ENCODE measurements at places on chromosomes 2 and 18.

DNA sequence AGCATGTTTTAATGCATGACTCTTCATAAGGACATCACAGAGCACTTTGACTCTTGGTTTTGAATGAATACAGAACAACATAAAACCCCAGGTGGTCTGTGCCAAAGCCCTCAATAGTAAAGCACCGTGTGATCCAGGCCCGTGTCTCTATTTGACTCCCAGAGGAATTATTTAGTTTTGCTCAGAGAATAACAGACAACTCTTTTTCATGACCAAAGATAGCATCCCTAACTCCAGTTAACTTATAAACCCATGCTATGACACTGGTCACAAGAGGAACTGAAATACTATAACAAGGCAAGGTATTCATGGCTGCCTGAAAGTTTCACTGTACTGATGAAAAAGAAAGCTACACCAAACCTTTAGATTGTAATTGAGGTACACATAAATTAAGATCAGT lies 128.4 kb downstream of the IKZF2 start:
- no peak for DNase-seq

DNA sequence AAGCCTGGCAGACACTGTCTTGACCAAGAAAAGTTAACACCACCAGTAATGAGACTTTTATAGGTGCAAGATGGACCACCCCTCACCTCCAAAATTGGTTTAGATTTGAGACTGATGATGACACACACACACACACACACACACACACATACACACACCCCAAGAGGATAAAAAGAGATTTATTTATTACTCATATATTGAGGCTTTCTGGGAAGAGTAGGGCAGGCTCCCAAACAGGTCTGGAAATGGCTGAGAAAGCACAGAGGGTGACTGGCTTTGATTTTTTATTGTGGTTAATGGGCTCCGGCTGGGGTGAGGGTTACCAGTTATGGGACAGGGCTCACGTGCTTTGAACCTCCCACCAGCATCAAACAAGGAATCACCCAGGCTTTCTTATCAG lies 54.2 kb upstream of the ADAM23 start:
- DNase-seq, result no peak

DNA sequence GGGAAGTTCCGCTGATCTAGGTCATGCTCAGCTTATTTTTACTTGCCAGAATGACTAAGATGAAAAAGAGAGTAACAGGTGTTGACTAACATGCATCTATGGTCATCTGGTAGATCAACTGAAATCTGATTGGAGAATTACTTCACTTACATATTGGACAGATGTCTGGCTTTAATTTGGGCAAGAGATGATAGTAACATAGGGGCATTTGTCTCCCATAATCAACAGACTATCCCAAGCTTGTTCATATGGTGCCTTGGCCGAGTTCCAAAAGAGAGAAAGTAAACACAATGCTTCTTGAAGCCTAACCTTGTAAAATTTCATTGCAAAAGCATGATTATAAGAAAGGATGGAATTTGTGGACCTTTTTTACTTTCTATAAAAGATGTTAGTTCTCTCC lies 503.7 kb downstream of the ADCYAP1 start:
- no peak for DNase-seq

DNA sequence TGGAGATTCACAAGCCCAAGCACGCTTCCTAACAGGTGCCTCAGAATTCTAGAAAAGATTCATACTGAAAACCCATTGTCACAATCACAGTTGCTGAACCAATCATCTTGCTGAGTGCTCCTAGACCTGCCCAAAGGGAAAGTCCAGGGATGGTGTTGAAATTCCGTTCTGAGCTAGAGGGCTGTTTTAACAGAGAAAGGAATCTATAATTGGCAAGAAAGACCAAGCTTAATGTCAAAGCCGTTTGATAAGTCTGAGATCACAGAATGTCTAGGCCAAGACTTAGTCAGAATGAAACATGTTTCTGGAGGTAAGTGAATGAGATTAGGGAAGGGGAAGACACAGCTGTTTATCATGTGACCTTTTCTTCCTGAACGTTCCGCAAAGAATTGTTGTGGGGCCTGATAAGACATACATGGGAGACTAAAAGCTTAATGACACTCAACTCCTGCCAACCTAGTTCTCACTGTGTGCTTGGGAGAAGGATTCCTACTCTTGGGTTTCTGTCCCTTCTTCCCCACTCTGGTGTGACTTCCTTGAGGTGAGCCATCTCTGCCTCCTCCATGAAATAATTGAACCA lies 27.5 kb downstream of the PMAIP1 start:
- DNase-seq, result peak; percentile 85

- no peak for DNase-seq
Observed at GRCh38 chr2:202165945-202166344, 72.5 kb downstream of the SUMO1 start.

DNA sequence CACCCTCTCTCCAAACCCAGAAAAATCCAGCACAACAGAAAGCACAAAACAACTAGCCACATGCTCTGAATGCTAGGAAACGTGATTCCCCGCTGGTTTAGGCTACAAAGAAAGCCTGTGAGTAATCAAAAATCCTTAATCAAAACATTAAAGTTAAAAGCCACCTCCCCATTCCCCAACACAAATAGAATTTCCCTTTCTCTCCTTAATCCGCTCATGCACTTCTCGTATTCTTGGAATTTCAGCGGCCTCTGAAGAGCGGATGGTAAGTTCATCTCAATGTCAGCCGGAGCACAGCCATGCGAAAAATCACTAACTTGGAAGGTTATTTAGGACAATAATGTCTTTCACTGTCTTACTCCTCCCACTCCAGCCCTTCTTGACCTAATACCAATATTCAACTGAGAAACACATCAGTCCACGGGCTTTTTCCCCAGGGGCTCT lies 126.7 kb downstream of the OSBPL1A start:
- DNase-seq, result no peak

GRCh38 chr2:64220265-64220664 lies 76.0 kb upstream of the PELI1 start:
- DNase-seq, result no peak

- DNase-seq, result no peak
Observed at GRCh38 chr2:234286118-234286598, 210.7 kb downstream of the ARL4C start.

DNA sequence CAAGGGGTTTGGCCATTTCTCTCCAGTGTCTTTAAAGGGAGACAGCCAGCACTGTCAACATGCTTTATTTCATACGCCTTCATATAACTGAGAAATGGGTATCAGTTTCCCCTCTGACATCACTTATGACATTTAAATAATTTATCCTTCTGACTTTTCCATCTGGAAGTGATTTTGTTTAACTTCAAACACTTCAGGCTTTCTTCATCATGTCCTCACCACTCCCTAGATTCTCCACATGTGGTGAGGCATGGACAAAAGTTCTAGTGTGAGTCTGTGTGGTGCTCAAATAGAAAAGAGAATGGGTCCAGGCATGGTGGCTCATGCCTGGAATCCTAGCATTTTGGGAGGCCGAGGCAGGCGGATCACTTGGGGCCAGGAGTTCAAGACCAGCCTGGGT lies 158.6 kb downstream of the TXNL1 start:
- no peak for DNase-seq

GRCh38 chr2:213251618-213252017 lies 32.6 kb upstream of the SPAG16 start:
- peak; percentile 69 for DNase-seq

DNA sequence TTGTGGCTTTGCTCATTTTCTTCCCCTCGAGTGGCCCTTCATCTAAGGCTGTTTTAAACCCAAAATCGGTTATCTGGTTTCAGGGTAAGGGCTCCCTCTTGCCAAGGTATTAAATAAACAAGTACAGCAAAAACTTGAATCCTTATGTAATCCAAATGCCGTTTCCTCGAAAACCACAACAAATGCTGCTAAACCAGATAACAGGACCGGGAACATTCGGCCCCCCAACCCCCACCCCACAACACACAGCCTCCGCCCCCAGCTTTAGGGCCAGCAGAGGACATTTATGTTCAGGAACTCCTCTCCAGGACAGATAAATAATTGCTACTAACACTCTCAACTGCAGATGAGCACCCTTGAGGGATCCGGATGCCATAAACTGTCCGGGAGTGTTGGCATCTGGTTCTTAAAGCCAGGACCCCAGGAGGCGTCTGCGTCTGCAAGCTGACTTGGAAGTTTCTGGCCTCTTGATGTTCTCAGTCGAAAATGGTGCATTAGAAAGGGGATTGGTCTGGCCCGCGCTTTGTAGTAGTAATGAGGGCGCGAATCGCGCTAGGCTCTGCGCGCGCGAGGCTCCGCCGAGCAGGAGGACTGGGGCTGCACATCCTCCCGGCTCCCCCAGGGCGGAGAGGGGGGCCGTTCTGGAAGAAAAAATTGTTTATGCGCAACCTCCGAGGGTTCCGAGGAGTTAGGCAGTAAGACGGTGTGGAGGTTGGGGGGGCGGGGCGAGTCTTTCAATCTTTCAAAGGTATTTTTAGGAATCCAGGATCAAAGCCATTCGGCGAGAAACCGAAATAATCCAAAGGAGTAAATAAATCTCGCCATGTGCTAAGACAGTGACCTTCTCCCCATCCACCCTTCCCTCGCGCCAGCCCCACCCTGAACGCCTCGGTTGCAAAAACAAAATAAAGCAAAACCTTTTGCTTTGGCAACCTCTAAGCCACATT lies 3.9 kb upstream of the ID2 start:
- DNase-seq, result peak; percentile 94

- DNase-seq, result no peak
Observed at GRCh38 chr2:181540421-181540820, 83.2 kb downstream of the ITGA4 start.

- peak; percentile 50 for DNase-seq
Observed at GRCh38 chr2:18117592-18117991, 239.1 kb downstream of the KCNS3 start.

GRCh38 chr2:88601286-88601685 lies 26.0 kb downstream of the EIF2AK3 start:
- DNase-seq, result peak; percentile 43

GRCh38 chr2:191053256-191053655 lies 39.3 kb upstream of the STAT1 start:
- DNase-seq, result no peak

DNA sequence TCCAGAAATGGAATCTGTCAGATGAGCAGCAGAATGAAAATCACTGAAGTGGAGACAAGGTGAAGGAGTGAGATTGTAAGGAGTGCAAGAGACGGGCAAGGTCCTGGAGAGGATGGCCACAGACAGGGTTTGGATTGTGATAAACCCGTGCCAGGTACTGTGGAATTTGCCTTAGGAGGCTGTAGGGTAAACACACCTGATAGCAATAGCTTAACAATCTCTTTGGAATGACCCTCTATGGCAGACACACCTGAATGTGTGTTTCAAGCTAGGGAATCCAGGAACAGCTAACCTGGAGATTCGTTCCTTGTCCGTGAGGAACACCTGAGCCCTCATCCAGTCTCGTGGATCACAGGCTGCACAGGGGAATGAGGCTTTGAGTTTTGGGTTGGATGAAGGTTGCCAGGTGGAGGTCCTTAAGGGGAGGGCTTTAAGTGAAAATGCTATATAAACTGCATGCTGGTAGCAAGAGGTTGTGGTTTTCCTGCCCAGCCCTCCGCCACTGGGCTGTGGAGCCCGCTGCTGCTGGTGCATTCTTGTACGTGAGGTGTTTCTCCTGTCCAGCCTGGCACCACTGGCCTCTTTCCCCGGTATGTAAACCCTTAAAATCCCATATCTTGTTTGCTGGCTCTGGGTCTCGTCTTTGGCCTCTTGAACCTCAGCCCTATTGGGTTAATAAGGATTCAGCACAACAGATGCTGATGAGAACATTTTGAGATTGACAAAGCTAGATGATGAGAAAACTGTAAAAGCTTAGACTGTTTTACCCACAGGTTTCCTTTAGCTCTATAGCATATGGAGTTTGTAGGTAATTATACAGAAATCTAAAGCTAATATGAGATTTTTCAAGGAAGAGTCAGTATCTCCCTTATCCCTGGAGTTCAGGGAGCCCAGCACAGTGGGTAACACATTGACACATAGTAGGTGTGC lies 117.9 kb downstream of the ARHGAP15 start:
- no peak for DNase-seq

DNA sequence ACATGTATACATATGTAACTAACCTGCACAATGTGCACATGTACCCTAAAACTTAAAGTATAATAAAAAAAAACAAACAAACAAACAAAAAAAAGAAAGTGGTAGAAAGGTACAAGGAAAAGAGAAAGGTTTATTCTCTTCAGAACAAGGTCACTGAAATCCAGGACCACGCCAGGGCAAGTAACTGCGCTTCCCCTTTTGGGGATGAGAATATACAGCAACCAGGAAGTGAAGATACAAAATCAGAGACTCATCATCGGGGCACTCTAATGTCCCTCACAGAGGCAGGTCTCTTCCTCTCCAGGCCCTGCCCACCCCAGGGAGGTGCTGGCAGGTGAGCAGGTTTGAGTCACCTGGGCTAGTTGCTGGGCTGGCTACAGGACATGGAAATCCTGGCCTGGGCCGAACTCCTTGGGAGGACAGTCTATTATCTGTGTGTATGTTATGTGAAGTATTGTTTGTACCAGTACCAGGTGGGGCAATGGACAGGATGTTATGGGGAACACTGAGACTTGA lies 100.4 kb upstream of the GPR45 start:
- DNase-seq, result no peak

- no peak for DNase-seq
Observed at GRCh38 chr18:22283397-22283796, 114.0 kb downstream of the GATA6 start.

- DNase-seq, result no peak
Observed at GRCh38 chr2:203804070-203804469, 63.5 kb upstream of the CTLA4 start.

GRCh38 chr2:159226059-159226461 lies 60.4 kb downstream of the WDSUB1 start:
- peak; percentile 16 for DNase-seq

DNA sequence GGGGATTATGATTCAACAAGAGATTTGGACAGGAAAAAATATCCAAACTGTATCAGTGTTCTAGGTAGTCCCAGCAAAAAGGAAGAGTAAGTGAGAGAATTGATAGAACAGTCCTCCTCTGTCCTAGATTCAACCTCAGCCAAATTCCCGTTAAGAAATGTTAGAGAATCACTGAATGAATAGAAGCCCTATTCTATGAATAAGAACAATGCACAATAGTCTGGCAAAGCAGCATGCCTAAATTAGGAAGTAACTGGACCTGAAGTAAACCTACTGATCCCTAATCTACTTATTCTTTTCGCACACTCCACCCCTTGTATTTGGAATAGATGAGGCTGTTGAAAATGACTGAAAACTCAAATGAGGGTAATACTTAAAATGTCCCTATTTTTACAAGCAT lies 1665.5 kb downstream of the LRP1B start:
- DNase-seq, result no peak

DNA sequence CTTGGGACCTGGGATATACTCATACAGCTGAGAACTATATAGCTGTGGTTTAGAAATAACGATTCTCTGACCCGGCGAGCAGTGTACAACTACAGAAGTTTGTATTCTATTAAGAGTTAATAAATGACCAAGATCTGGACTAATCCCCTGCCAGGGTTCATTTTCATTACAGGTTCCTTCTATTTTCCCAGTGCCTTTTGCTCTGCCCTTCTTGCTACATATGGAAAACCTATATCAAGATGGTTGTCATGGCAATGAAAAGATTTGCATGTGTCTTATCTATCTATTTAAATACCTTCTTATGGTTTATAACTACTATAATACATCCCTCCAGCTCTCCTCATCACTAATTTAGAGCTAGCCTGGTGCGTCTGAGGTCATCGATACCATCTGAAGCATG lies 965.2 kb downstream of the BCL11A start:
- no peak for DNase-seq

- DNase-seq, result no peak
Observed at GRCh38 chr2:105087273-105087672, 49.4 kb downstream of the MRPS9 start.

- DNase-seq, result no peak
Observed at GRCh38 chr2:106011380-106011779, 182.7 kb downstream of the UXS1 start.

- peak; percentile 59 for DNase-seq
Observed at GRCh38 chr2:158457092-158457825, 507 bp downstream of the PKP4 start.

Data from hematopoietic multipotent progenitor cell treated with erythropoietin and hydrocortisone succinate and interleukin-3 and kit ligand, for 8 days (in vitro differentiated cells).